A673 (cell line): ENCODE measurements at places on chromosomes 2 and 18. TPM values are rescaled to one million over a fixed set of nuclear protein-coding genes. Genes with fewer than 3 reads are reported as not detected.

DNA sequence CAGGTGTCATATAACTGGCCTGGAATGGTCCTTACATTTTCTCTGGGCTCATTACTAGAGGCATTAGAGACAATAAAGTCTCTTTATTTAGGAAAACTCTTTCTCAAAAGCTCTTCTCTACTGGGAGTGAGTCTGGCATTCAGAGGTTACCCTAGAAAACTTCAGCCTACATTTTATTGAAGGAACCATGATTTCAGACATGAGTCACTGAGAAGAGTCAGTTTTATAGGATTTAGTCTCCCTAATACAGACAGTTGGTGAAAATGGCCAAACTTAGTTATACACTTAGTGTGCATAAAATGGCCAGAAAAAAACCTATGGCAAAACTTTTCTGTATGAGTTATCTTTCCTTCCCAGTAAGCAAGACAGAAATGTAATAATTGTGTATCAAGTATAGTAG lies 689.4 kb downstream of the ZEB2 start:
- no peaks in the 10 kb centered on the region for H3K27me3 ChIP-seq
- DNase-seq, result no peak
- peaks cover 8% of the 10 kb centered on the region for H3K4me1 ChIP-seq
- no peak overlapping the region for H3K27ac ChIP-seq
- no peak overlapping the region for H3K4me3 ChIP-seq

- no peaks in the 10 kb centered on the region for H3K4me1 ChIP-seq
- no peak overlapping the region for H3K27ac ChIP-seq
- no peaks in the 10 kb centered on the region for H3K27me3 ChIP-seq
Observed at GRCh38 chr2:74290466-74291217, 52.6 kb downstream of the SLC4A5 start.

- H3K36me3 ChIP-seq, result no peaks in the 10 kb centered on the region
- H3K27me3 ChIP-seq, result no peaks in the 10 kb centered on the region
- no peak for DNase-seq
- no peaks in the 10 kb centered on the region for H3K4me1 ChIP-seq
- H3K4me3 ChIP-seq, result no peak overlapping the region
Observed at GRCh38 chr18:27136208-27136535, 48.9 kb downstream of the CHST9 start.

DNA sequence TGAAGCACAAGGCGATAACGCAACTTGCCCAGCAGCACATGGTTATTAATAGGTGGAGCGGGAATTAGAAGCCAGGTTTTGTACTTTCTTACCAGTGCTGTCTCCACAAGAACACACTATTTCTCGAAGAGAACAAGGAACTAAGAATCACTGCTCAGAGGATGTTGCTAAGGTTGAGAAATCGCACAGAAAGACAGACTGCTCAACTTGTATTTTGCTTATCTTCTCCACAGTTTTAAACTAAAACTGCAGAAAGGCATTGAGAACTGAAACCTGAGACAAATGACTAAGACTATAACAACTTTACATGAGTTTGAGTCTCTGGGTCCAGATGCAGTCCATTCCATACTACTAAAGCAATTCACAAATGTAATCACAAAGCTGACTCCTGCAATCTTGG lies 6.2 kb downstream of the PRKD3 start:
- H3K36me3 ChIP-seq, result peaks cover 8% of the 10 kb centered on the region
- DNase-seq, result no peak
- H3K4me3 ChIP-seq, result no peak overlapping the region
- H3K27me3 ChIP-seq, result no peaks in the 10 kb centered on the region

DNA sequence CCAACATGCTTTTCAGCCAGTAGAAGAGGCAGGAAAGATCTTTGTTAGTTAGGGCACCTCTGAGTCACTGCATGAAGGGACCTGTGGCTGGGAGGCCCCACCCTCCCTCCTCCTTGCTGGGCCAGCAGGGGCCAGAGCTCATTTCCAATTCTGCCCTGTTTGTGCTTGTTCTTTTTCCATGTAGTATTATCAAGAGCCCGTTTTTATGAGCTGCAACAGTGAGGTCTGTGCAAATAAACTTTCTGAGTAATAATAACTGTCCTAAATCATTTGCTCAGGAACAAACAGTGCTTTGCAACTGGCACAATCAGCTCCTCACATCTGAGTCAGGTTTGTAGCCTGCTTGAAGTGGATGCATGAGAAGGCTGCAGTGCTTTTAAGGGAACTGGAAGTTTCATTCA lies 128.0 kb downstream of the ARL4C start:
- H3K36me3 ChIP-seq, result no peaks in the 10 kb centered on the region
- no peaks in the 10 kb centered on the region for H3K27me3 ChIP-seq
- no peak overlapping the region for H3K4me3 ChIP-seq
- no peaks in the 10 kb centered on the region for H3K4me1 ChIP-seq
- no peak overlapping the region for H3K27ac ChIP-seq

- H3K27ac ChIP-seq, result peak overlapping the region; percentile 94
- peaks cover 4% of the 10 kb centered on the region for H3K36me3 ChIP-seq
- no peak for DNase-seq
- peaks cover 57% of the 10 kb centered on the region for H3K4me1 ChIP-seq
- H3K4me3 ChIP-seq, result no peak overlapping the region
Observed at GRCh38 chr18:3599195-3599594, 149.2 kb downstream of the TGIF1 start.

- H3K27me3 ChIP-seq, result no peaks in the 10 kb centered on the region
- no peak overlapping the region for H3K4me3 ChIP-seq
- no peak overlapping the region for H3K27ac ChIP-seq
- no peaks in the 10 kb centered on the region for H3K36me3 ChIP-seq
Observed at GRCh38 chr2:28538134-28538533, 42.3 kb downstream of the PLB1 start.

DNA sequence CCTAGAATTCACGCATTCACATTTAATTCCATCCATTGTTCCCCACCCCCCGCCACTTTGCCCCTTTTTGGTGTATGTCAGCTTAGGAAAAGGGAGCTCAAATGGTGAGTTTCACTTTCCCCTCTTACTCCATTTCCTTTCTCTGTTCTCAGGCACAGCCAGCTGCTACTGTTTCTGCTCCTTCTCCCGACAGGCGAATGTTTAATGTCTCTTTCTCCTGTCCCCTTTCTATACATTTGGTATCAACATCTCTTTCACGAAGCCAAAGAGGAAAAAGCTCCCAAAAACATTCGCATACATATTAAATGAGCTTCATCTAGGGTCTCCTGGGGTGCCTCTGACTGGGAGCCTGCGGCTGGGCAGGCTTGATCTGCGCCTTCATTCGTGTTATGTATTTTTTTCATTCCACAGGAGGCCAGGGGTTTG lies 124.2 kb upstream of the SATB2 start:
- no peak for DNase-seq
- H3K27me3 ChIP-seq, result no peaks in the 10 kb centered on the region
- H3K36me3 ChIP-seq, result no peaks in the 10 kb centered on the region
- H3K27ac ChIP-seq, result peak overlapping the region; percentile 22

GRCh38 chr2:105641389-105641811 lies 103.3 kb upstream of the NCK2 start:
- no peaks in the 10 kb centered on the region for H3K36me3 ChIP-seq
- no peak for DNase-seq
- peaks cover 32% of the 10 kb centered on the region for H3K27me3 ChIP-seq
- no peaks in the 10 kb centered on the region for H3K4me1 ChIP-seq

GRCh38 chr18:7584646-7585275 lies 17.6 kb downstream of the PTPRM start:
- no peak for DNase-seq
- H3K27me3 ChIP-seq, result no peaks in the 10 kb centered on the region
- H3K4me1 ChIP-seq, result no peaks in the 10 kb centered on the region
- H3K4me3 ChIP-seq, result no peak overlapping the region
- no peak overlapping the region for H3K27ac ChIP-seq
- no peaks in the 10 kb centered on the region for H3K36me3 ChIP-seq

- no peak overlapping the region for H3K27ac ChIP-seq
- no peak overlapping the region for H3K4me3 ChIP-seq
- no peak for DNase-seq
- no peaks in the 10 kb centered on the region for H3K27me3 ChIP-seq
- no peaks in the 10 kb centered on the region for H3K4me1 ChIP-seq
Observed at GRCh38 chr18:10814336-10814735, 288.5 kb downstream of the NAPG start.

GRCh38 chr2:71503837-71504236 lies 50.5 kb downstream of the DYSF start:
- no peak for DNase-seq
- H3K4me1 ChIP-seq, result no peaks in the 10 kb centered on the region
- no peaks in the 10 kb centered on the region for H3K36me3 ChIP-seq
- no peak overlapping the region for H3K27ac ChIP-seq
- no peak overlapping the region for H3K4me3 ChIP-seq

DNA sequence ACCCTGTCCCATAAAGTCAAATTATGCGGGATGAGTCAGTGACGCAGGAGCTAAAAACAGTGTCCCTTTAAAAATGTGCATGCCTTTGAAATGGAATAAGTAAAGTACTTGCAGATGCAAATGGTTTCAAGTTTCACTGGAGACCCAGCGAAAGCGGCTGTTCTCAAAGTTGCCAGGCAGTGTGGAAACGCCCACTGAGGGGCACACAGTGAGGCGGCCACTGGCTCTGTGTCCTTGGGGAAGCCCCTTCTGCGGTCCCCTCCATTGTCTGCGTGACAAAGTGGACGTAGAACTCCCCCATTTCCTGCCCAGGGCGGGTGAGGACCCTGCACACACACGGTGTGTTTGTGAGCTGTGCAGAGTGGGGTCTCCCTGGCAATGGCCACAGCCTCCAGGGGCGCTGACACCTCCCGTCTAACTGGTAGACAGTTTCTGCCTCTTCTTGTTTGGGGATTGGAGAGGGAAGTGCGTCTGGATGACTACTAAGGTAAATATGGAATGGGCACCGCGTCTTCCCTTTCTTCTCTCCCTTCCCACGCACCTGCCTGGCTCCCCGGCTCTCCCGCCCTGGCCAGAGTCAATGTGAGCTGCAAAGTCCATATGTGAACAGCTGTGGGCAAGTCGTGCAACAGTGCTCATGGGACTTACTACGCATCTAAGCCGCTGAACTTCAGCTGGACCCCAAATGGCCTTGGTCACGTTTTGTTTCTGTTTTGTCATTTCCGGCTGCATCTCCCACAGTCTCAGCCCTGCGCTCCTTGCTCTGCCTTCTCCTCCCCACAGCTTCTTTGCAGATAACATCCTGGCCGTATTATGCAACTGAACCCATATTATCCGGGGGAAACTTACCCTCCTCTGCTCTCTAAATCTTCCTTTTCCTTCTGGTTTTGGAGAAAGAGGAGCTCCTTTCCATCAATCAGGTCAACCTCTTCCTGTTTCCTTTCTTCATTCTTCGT lies 33.7 kb upstream of the ZNF516 start:
- H3K27ac ChIP-seq, result peak overlapping the region; percentile 20
- no peaks in the 10 kb centered on the region for H3K36me3 ChIP-seq
- peak overlapping the region; percentile 37 for H3K4me3 ChIP-seq
- H3K27me3 ChIP-seq, result no peaks in the 10 kb centered on the region

DNA sequence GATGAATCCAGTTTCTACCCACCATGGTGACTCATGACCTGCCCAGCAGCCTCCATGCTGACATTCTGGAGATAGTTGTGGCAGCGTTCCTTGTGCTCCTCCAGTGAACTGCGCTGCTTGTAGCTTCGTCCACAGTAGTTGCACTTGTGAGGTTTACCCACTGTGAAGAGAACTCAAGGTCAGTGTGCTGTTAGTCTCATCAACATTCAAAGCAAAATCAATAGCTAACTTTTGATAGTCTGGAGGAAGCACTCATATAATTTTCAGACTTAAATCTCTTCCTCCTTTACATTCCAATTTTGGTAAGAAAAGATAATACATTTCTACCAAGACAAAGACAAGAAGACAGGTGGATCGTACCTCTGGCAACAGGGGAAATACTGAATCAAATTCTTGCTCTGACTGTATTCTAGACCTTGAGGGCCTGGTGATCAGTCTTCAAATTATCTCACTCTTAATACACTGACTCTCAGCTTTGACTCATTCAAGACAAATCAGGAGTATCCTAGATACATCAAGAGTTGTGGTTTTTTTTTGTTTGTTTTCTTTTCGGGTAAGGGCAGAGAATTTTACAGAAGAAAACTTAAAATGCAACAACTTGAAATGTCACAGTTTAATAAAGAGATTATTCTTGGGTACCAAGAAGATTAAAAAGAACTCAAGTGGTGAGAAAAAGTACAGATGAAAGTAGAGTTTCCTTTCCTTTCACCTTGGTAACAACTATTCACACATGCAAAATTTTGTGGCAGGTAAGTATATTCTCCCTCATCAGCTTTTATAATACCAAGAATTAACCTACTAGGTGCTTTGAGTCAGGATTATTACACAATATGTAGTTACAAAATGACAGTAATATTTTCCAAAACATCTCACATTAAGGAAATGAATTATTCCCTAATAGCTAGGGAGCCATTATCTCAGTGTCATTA lies 129.2 kb downstream of the IKZF2 start:
- DNase-seq, result no peak
- H3K27ac ChIP-seq, result no peak overlapping the region
- no peaks in the 10 kb centered on the region for H3K27me3 ChIP-seq
- H3K4me1 ChIP-seq, result peaks cover 9% of the 10 kb centered on the region
- H3K4me3 ChIP-seq, result no peak overlapping the region

Gene UGT1A8
- not detected in 2 replicates for total RNA-seq

Gene ITGB6
- not detected in 2 replicates for total RNA-seq

Gene PARD3B
- 7.6 and 7.7 TPM in 2 replicates for total RNA-seq

Gene SEPTIN10
- 106 and 118 TPM in 2 replicates for total RNA-seq
